ENCODE measurements at places on chromosomes 6 and 20. TPM values are rescaled to one million over a fixed set of nuclear protein-coding genes. Genes with fewer than 3 reads are reported as not detected.

LINC00237 gene
- not detected for total RNA-seq

TIAM2 gene
- total RNA-seq: 5.9 TPM

SRMS gene
- not detected for total RNA-seq

CARMIL1 gene
- 10.3 TPM for total RNA-seq

NFKBIE gene
- total RNA-seq: 6.6 TPM

FBXO30 gene
- 8.1 TPM for total RNA-seq

TMC2 gene
- 0.22 TPM for total RNA-seq

CYP21A2 gene
- 0.45 TPM for total RNA-seq

ERVFRD-1 gene
- total RNA-seq: 0.13 TPM

SLC44A4 gene
- 0.51 TPM for total RNA-seq

DDAH2 gene
- total RNA-seq: 123 TPM

Measured in mesenteric fat pad (tissue), 1 donor.